ENCODE measurements at places on chromosomes 3 and 15. TPM values are rescaled to one million over a fixed set of nuclear protein-coding genes. Genes with fewer than 3 reads are reported as not detected.

Gene SEMA3G
- total RNA-seq: 0.10 TPM

Gene PFN2
- total RNA-seq: 176 TPM

Gene GPX1
- total RNA-seq: 303 TPM

Gene CLDN18
- not detected for total RNA-seq

Gene XCR1
- total RNA-seq: not detected

Gene NANOGP8
- total RNA-seq: not detected

Gene EPHA3
- not detected for total RNA-seq

Gene CYP8B1
- not detected for total RNA-seq

Gene OGG1
- 17.5 TPM for total RNA-seq

Gene GRIP2
- 1.4 TPM for total RNA-seq

Gene LTK
- total RNA-seq: not detected

Gene CPNE4
- 5.0 TPM for total RNA-seq

Gene PLA1A
- total RNA-seq: 0.50 TPM

Gene STARD9
- 1.4 TPM for total RNA-seq

Gene PDE12
- 13.3 TPM for total RNA-seq

Gene TMC3
- total RNA-seq: not detected

Gene MYLK
- total RNA-seq: 15.6 TPM

Gene SLC9A9
- total RNA-seq: 0.07 TPM

Gene MGLL
- 62.9 TPM for total RNA-seq

Gene AZI2
- total RNA-seq: 46.6 TPM

Gene GRAMD2A
- not detected for total RNA-seq

Gene PRICKLE2
- total RNA-seq: 3.4 TPM

Gene ADAMTS17
- 0.06 TPM for total RNA-seq

Gene THBS1
- total RNA-seq: 33.6 TPM

Gene BTD
- 15.5 TPM for total RNA-seq

Gene CNTN6
- not detected for total RNA-seq

Gene DZIP1L
- 5.4 TPM for total RNA-seq

Gene GATA2
- 4.1 TPM for total RNA-seq

Gene ECT2
- 91.7 TPM for total RNA-seq

Gene TUSC7
- total RNA-seq: not detected

Gene CEMIP
- total RNA-seq: 2.4 TPM

Gene AHSG
- 0.11 TPM for total RNA-seq

Gene THAP10
- total RNA-seq: 7.1 TPM

Gene SPTBN5
- 0.09 TPM for total RNA-seq

Gene PLA2G4F
- total RNA-seq: not detected

Gene HHLA2
- total RNA-seq: 0.12 TPM

Gene SLC24A5
- not detected for total RNA-seq

Gene ECE2
- not detected for total RNA-seq

Gene CACNA1D
- 1.2 TPM for total RNA-seq

Gene DLL4
- total RNA-seq: 0.62 TPM

Gene SUCLG2
- total RNA-seq: 37.8 TPM

Gene ABHD17C
- total RNA-seq: 42.0 TPM

Gene ACP3
- total RNA-seq: not detected

Gene INTS14
- 43.6 TPM for total RNA-seq

Gene POPDC2
- 0.18 TPM for total RNA-seq
